Fibroblast of mammary gland (primary cell): ENCODE measurements at places on chromosomes 12 and 14.

DNA sequence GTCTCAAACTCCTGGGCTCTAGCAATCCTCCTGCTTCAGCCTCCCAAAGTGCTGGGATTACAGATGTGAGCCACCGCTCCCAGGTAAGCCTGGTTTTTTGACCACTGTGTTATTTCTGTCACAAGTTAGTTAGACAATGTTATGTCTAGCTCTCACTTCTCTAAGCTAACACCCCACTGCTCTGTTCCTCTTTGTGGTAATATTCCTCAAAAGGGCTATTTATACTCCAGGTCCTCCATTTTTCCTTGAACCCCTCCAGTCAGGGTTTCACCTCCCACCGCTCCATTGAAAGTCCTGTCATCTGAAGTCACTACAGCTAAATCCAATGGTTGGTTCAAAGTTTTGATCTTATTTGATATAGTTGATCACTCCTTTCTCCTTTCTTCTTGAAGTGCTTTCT, 5.1 kb downstream of the IRAK3 start:
- DNase-seq: no peak

- DNase-seq: no peak
Measured at GRCh38 chr12:107788690-107789458, 14.4 kb downstream of the ASCL4 start.

DNA sequence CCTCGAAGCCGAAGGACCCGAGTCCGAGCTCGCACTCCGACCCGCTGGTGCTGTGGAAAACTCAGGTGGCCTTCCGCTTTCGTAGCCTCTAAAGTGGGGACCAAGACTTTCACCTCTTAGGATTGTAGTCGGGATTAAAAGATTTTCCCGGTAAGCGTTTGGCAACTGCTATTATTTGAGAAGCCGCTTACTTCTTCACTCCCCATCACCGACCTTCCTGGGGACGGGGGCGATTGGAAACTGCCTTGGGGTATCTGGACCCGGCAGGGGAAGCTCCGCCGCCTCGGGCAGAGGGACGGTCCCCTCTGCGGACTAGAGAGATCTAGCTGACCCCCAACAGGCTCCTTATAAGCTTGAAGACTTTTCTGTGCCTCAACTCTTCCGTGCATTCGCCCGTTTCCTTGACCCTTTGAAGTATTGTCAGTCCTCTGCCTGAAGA, 659 bp downstream of the TRAFD1 start:
- DNase-seq: no peak

GRCh38 chr14:70631948-70632347, 9.8 kb upstream of the TTC9 start:
- DNase-seq: no peak

GRCh38 chr12:88469154-88469553, 111.1 kb downstream of the KITLG start:
- DNase-seq: no peak

DNA sequence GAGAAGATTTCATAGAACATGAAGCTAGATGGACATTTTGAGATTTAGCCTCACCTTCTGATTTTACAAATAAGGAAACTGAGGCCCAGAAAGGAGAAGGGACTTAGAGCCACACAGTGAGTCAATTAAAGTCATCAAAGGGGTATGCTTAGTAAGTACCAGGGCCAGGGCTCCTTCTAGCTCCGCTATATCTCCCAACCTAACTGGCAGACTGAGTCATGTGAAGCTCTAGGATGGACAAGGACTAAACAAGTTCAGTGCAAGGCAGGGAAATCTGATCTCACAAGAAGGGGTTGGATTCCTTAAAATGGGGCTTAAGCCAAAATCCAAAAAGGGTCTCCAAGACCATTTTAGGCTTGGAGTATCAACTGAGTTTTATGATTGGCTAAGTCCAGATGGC, 215.8 kb downstream of the PHLDA1 start:
- peak; percentile 49 for DNase-seq

DNA sequence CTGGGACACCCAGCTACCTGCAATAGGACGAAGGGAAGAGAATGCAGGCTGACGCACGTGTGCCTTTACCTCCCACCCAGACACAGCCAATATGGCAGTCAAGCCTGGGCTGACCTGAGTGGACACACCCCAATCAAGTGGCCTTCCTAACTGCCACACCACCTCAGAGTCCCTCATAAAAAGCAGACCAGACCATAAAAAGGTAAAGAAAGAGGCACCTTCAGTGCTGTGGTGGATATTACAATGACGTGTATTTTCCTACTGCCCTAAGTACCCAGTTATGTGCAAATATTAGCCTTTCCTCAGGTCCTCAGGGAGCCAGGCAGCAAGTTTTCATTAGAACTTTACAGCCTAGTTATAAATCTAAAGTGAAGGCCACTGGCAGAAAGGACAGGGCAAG, 75.8 kb downstream of the KCNK10 start:
- DNase-seq: no peak

GRCh38 chr14:54669721-54670561, 103.0 kb downstream of the SAMD4A start:
- peak; percentile 89 for DNase-seq

GRCh38 chr14:89524990-89525667, 108.1 kb upstream of the FOXN3 start:
- DNase-seq: no peak

DNA sequence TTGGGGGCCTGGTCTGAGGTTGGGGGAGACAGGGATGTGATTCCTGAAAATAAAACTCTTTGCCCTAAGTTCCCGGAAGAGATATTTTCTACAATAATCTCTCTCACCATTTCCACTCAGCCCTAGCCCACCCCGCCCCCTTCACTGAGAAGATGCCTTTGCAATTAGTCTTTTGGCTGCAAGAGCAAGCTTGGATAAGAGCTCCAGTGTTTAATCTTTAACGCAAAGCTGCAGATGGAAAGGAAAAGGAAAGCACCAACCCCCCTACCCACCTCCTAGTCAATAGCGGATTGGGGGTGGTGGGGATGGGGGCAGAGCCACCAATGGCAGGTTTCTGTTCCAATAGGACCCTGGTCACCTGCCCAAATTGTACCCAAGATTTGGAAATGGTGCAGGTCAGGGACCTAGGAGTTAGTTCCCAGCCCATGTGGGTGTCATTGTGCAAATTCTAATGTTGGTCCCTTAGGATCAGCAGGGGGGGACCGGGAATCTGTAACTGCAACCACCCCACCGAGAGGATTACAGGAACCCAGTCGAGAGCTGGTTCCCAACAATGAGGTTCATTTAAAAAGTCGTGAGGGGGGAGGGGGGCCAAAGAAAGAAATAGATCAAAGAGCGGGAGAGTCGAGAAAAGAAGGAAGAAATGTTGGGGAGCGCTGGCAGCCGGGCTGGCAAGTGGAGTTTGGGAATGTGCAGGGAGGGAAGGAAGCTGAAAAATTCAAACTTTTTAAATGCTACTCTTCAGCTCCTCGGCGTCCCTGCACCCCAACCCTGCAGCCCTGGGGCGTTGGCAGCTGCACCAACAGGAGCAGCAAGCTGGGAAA, 1.6 kb downstream of the ZFP36L1 start:
- no peak for DNase-seq

DNA sequence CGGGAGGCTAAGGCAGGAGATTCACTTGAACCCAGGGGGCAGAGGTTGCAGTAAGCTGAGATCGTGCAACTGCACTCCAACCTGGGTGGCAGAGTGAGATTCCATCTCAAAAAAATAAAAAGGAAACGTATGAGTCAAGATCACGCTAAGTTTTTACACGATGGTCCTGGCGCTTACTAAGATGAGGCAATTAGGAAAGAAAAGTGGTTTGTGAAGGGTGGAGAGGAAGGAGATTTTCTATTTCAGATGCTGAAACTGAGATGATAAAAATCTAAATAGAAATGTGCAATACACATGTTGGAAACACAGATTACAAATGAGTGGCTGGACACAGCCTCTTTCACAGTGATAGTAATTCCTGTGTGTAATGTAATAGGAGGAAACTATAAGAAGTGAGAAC, 63.2 kb downstream of the KDM5A start:
- DNase-seq: no peak

GRCh38 chr12:15497671-15498292, 175.5 kb downstream of the PTPRO start:
- no peak for DNase-seq

DNA sequence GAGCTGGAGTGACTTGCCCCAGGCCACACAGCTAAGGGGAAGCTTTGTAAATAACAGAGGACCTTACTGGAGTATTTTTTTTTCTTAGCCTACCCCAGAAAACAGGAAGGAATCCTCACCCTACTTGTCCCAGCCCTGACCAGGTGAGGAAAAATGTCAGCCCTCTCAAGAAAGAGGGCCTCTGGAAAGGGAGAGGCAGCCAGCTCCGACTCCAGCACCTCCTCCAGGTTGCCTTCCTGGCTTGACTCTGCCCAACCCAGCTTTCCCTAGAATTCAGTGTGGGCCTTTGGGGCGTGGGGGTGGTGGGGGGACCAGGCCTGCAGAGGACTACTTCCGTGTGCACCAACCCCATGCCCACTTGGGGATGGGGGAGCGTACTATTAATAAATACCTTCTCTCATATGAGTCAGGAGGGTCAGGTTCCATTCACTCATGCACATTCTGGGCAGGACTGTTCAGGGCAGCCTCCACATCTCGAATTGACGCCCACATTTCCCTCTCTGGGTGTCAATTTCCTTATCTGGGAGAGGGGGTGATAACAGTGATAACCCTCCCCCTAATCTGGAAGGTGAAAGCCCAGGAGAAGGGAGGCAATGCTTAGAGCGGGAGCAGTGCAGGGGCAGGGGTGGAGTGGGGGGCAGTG, 5.2 kb downstream of the RHOF start:
- no peak for DNase-seq

GRCh38 chr12:33588725-33589405, 149.2 kb upstream of the SYT10 start:
- DNase-seq: no peak

GRCh38 chr12:131466306-131466705, 244.6 kb upstream of the SFSWAP start:
- no peak for DNase-seq

DNA sequence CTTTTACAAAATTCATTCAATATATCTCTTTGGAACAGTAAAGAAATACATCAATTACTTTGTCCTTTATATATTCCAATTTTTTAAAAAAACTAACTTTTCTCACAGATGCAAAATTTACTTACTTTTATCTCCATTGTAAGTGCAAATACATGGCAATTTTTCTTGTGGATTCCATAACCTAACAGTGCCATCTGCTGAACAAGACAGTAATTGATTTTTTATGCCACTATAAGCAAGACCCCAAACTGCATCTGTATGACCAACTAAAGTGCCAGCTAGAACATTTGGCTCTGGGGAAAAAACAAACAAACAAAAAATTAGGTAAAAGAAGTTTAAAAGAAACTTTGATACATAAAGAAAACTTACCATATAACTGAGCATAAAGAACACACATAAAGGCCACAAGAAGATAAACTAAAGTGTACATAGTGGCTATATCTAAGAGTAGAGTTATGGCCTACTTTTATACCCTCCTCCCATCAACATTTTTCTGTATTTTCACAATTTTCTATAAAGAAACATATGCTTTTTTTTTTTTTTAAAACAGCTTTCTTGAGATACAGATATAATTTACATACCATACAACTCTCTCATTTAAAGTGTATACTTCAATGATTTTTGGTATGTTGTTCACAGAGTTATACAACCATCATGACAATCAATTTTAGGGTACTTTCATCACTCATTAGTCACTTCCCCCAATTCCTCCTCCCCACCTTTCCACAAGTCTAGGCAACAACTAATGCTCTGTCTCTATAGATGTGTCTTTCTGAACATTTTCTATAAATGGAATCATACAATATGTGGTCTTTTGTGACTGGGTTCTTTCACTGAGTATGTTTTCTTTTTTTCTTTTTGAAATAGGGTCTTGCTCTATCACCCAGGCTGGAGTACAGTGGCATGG, 32.6 kb downstream of the COCH start:
- DNase-seq: peak; percentile 27

DNA sequence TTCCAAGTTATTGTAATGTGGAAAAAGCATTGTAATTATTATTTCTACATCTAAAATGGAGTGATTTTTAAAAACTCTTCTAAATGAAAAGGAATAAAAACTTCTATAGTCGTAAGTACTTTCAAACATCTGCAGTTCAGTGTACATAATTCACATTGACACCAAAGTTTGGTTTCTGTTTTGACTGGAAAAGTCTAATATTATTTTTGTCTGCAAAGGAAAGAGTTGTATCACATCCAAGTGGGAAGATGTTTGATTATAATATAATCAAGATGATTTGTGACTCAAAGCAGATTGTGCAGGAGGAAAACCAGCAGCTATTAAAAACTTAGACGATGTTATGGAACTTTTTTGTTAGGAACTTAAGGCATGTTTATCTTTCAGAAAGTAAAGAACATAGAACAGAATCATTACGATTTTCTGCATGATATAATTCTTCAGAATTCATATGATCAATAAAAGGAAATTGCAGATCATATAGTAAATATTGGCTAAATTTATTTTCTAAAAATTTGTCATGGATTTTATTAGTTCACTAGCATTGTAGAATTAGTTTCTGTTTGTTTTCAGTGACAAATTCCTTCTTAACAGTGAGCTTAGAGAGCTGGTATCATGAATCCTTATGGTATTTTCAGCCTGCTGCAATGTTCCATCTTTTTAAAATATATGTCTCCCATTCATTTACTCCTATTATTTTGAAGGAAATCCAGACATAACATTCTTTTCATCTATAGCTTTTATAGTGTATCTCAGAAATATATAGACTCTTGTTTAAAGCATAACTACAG, 145.8 kb downstream of the MIPOL1 start:
- DNase-seq: peak; percentile 14

DNA sequence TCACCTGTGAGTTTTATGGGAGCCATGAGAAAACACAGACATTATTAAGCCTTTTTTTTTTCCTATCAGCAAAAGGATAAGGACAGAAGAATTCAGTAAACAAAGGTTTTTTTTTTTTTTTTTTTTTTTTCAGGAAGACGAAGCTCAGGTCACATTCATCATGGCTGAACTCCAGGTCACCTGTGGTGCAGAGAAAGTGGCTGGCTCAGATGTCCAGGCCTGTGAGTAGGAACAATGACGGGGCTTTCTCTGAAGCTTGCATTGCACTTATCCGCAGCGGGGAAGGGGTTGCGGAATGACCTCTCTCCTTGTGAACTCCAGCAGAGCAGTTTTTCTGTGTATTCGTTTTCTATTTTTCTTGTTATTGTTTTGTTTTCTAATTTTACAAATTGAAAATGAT, 759.6 kb upstream of the TMEM132C start:
- DNase-seq: no peak

DNA sequence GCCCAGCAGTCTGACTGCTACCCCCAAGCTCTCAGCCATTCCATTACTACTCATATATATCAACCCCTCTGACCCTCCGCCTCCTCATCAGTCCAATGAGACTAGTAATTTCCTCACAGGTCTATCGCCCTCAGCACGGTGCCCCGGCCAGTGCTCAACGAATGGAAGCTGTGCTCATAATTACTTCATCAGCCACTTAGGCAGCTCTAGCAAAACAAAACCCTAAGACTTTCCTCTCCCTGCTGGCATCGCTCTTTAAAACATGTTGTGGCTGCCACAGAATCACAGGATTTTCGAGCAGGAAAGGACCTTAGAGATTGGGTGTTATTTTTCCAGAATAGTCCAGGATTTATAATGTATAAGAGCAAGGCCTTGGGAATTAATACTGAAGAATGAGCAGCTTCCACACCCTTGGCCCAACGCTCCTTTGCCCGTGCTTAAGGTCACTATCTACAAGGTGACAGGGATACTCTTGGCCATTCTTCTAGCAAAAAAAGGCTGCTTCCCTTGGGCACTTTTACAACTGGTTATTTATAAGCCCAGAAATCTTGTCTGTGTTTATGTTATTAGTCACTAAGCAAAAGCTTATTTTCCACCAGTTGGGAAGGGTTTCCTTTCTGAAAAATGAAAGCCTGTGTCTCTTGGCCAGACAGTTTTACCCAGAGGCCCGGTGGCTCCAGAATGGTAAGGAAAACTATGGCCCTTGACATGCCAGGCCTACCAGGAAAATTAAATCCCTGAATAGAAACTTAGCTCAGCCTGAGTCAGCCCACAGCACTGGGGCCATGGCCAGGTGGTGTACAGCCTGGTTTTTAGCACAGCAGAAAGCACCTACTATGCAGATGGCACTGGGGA, 47.9 kb downstream of the NUAK1 start:
- peak; percentile 52 for DNase-seq
